COR-L47 (cell line): ENCODE measurements at places on chromosomes 2 and 18.

DNA sequence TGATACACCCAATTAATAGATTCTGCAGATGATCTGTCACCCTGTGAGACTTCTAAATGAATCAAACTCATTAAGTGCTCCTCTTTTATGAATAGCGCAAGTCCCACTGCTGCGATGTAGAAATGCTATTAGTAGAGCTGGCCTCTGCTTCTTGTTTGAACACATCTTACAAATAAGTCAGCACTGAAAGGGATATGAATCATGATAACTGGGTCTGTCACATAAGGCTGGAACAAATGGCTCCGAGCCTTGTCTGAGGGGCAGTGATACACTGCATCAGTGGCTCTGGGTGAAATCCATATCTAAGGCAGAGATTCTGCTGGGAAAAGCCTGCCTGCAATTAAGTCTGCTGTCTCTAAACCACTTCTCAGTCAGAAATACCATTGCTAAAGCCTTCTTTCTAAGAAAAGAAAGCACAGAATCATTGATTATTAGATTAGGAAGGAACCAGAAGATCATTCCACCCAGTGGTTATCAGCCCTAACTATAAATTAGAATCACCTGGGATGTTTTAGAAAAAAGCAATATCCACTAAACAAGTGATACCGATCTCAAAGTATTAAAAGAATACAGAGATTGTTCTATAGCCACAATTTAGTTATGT lies 75.2 kb downstream of the SLC5A7 start:
- DNase-seq: no peak

DNA sequence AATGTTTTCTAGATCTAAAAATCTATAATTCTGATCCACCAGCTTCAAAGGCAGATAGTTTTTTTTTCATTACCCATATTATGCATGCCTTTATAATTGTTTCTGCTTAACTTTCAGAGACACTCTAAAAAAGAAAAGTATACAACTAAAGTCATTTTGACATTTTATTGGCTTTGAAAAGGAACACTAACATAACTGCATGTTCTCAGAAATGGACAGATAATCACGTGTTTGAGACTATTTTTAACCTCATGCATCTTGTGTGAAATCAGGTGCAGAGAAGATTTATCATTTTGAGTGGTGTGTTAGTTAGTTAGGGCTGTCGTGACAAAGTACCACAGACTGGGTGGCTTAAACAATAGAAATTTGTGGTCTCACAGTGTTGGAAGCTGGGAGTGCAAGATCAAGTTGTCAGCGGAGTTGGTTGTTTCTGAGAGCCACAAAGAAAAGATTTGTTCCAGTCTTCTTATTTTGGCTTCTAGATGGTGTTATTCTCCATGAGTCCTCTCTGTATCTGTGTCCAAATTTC lies 841.4 kb upstream of the LRATD1 start:
- no peak for DNase-seq

- DNase-seq: no peak
Observed at GRCh38 chr2:225894236-225894980, 494.9 kb downstream of the NYAP2 start.

- no peak for DNase-seq
Observed at GRCh38 chr2:49840428-49840975, 686.2 kb upstream of the FSHR start.

- DNase-seq: peak; percentile 11
Observed at GRCh38 chr18:63823516-63824219, 48.5 kb downstream of the SERPINB7 start.

DNA sequence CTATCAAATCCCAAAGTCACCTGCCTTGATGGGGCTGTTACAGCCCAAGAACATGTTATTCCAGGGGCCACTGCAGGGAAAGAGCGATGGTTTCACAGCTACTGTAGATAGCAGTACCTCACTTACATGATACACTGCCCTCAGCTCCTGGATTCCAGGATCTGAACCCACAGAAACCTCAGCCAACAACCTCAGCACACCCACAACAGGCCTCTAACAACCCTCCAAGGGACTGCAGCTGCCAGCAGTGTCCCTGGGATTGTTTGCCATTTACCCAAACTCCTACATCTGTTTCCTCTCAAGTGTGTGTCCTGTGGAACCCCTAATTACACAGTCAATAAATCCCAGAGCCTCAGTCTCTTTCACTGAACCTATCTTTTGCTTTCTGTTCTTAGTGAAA lies 28.2 kb downstream of the OSBPL1A start:
- DNase-seq: no peak

- no peak for DNase-seq
Observed at GRCh38 chr18:69162649-69163048, 238.0 kb upstream of the DOK6 start.

DNA sequence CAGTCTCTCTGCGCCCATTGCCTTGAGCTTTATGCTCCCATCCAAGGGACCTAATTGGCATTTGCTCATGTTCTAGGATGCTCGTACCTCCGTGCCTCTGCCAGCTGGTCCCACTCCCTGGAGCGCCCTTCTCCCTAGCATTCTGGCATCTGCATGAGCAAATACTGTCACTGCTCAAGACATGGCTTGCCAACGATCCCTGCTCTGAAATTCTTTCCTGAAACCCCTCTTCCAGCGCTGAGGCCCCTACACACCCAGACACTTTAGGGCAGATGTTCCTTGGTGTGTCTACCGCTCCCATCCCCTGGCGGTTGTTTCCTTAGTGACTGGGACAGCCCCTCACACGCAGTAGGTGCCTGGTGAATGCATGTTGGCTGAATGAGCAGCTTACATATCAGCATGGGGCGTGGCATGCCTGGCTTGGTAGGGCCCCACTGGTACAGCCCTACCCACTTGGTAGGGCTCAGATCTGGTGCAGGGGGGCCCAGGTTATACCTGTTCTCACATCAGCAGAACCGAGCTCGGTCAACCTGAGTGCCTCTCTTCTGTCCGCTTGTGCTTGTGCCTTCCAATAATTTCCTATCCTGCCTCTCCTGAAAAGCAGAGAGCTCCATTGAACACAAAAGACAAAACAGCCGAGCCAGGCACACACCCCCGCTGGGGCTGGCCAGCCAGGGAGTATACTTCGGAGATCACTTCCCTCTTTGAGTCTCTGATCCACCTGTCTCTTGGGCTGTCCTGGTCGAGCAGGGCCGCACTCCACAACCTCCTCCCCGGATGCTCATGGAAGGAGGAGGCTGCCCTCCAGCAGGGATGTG lies 59.2 kb downstream of the INHBB start:
- no peak for DNase-seq

- DNase-seq: no peak
Observed at GRCh38 chr18:77482190-77483085, 232.8 kb downstream of the GALR1 start.

DNA sequence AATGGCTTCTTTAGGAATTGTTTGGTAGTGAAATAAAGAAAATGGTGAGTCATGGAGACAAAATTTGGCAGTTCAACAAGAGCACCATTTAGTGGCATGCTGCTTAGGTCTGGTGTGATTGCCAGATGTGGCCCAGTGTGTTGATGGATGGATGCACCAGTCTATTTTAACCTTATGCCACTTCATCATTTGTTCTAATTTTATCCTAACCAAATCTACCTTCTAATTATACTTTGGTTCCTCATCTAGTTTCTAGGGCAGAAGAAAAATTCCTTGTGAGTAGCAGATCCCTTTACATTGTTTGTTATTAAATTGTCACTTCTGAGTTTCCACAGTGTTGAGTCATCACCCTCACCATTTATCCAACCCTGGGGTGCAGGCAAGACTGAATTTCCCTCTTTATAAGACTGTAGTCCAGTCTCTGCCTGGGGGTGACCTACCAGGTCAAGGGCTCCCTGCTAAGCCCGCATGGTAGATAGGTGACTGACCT lies 32.5 kb downstream of the NABP1 start:
- no peak for DNase-seq

DNA sequence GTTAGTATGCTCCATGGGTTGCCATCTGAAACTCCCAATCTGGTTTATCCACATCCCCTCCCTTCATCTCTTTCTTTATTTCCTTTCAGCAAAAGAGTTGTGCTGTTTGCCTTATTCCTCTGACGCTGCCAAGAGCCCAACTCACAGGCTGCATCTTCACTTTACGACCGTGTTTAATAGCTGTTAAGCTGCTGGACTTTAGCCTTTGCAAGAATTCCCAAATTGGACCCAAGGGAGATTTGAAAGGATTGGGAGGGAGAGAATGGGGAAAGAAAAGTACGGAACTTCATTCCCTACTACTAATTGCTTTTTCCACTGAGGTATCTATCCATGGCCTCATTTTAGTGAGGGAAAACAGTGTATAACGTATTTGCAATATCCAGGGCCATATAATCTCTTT lies 263.4 kb upstream of the MEIS1 start:
- DNase-seq: no peak

DNA sequence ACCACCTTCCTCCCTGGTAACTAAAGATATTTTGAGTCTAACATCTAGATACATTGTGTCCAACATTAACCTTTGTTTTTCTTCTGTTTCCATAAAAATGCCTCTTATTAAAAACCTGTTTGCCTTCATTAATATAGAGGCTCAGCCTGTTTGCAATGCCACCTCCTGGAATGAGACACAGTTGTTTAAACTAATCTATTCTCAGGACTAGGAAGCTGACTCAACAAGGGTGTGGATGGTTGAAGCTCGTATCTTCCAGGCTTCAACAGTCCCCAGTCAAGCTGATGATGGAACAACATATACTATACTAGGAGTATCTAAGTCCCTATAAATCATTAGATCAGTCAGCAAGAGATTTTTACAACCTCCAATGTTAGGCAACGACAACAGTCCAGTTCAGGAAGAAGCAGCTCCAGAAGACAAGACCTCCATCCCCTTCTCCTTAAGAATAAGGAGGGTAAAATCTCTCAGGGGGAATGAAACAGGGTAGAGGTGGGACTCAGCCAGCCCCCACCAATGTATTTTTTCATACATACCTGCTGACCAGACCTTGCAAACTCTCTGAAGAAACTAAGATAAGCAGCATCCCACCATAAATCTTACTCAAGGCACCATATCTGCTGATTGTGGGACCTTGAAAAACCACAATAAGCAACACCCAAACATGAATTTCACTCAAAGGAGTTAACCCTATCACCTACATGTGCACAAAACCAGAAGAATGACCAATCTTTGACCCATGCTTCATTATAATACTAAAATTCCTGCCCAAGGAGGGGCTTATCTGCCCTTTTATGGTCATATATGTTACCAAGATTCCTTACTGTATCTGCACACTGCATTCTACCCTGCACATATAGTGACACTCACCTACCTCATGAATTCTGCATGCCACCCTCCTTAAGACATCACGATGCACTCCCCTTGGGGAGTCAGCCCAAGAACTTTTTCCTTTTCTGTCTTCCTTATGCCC lies 21.4 kb downstream of the ZNF24 start:
- DNase-seq: no peak

GRCh38 chr2:163799807-163800206 lies 64.0 kb upstream of the FIGN start:
- no peak for DNase-seq

DNA sequence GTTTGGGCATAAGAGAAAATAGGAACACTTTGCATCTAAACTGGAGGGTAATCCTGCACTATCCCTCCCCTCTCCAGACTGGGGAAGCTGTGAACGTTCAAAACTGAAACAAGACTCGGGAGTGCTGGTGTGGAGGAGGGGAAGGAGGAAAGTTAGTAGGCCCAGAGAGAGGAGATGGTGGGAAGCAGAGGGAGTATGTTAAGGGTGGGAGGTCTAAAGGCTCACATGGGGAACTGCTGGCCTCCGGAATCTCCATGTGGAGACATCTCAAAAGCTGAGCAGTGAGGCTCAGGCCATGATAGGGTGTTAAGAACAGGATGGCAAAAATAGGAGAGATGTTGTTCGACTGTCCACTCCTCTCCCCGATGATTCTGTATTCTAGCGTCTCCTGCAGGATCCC lies 47.9 kb downstream of the ADD2 start:
- no peak for DNase-seq

GRCh38 chr2:112345030-112346027 lies 69.9 kb downstream of the ZC3H6 start:
- no peak for DNase-seq

DNA sequence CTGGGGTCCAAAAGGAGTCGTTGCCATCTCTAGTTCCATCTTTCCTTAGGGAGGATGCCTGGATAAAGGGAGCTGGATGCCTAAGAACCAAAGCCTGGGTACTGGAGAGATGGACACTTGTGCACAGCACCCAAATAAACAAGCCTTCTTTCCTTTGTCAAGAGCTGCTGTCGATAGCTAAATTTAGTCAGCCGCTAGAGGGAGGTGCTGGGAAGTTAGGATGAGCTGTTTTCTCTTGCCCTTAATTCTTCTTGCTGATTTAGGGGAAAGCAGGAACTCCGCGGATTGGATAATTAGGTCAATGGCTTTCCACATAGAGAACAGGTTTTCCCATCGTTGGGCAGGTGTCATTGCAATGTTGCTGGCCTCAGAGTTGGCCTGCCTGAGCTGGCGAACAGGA lies 30.9 kb upstream of the SERPINB12 start:
- peak; percentile 82 for DNase-seq

DNA sequence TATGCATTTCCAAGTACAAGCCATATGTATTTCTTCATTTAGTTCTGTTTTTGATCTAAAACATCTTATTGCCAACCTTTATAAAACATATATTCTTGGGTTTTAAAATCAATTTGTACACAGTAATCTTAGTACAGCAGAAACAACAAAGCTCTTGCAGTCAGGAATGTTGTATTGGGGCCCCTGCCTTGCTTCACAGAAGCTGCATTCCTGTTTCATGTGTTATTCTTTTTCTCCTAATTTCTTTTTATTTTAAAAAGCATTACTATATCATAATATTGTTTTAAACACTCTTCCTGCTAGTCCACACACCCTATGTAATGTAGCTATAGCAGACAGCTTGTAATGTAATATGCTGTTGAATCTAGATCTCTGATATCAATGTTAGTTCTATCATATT lies 24.0 kb downstream of the SERPINB7 start:
- DNase-seq: no peak

GRCh38 chr18:77478646-77479442 lies 229.2 kb downstream of the GALR1 start:
- no peak for DNase-seq

DNA sequence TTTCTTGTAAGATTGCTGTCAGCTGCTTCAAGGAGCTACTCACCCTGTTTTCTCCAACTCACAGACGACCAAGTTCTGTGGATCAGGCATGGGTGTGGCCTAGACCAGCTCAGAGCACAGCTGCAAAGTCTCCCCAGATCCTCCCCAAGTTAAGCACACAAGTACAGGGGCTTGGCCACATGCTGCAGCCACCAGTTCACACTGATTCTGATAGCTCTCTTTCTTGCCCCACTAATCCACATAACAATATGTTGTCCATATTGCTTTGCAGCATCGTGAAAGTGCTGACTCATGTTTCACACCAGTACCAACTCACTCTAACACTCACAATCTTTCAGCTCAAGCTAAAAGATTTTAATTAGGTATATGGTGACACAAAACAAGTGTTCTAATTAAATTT lies 437.0 kb downstream of the PARD3B start:
- DNase-seq: no peak

GRCh38 chr2:48209214-48209885 lies 303.1 kb upstream of the FBXO11 start:
- DNase-seq: no peak

DNA sequence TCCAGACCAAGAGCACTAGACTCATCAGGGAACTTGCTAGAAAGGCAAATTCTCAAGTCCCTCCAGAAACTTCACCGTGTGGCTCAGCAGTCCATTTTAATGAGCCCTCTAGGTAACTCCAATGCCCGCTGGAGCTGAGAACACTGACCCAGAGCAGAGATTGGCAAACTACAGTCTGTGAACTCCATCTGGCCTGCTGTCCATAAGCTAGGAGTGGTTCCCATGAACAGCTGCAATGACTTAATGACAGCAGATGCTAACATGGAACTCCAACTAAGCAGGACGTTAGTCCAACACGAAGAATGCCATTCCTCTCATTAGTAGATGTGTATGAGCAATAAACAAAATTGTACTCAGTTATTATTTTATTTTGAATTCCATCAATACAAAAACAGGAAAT lies 371.9 kb downstream of the STK39 start:
- no peak for DNase-seq
